ENCODE measurements at places on chromosomes 12 and 14.

GRCh38 chr14:100665511-100666032 is 61.1 kb upstream of the DLK1 start:
- DNase-seq: no peak

- DNase-seq: no peak
These were observed 190.7 kb downstream of the MON2 start for GRCh38 chr12:62657363-62657632.

DNA sequence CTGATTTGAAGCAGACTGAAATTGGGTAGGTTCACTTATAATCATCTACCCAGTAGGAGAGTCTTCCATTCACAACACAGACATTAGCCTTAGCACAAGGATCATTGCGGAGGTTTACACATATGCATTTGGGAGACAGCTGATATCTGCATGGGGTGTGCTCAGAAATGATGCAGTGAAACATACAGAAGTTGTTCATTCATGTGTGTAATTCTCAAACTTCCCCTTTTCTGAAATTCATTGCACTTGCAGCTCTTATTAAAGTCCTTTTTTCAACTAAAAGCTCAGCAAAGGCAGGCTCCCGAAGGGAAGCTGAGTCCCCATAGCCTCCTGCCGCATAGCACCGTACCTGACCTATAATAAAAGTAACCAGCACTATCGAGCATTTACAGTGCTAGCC is 218.3 kb upstream of the CRY1 start:
- no peak for DNase-seq

DNA sequence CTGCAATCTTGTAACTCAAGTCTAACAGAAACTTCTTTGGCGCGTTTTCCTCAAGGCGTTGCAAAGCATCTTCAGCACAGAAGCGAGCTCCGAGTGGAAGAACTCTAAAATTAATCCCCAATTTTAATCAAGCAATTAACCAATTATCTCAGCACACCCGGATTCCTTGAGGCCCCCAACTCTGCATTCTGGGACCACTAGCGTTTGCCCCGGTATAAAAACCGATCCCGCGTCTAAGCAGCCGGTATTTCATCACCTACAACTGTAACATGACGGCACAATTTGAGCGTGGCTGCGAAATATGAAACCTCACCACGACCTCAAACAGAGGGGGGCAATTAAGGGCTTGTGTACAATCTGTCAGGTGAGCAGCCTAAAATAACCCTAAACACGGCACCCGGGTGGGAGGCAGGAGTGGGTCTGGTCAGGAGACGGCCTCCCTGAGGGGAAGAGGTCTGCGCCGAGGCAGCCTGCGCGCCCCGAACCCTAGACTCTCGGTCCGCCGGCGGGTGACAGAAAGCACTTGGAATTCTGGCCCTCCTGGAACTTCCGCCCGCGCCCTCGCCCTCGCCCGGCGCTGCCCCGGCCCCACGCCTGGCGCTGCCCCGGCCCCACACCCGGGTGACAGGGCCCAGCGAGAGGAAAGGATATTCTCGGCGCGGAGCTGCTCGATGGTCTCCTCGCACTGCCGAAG is 594 bp downstream of the ZCCHC8 start:
- DNase-seq: no peak

DNA sequence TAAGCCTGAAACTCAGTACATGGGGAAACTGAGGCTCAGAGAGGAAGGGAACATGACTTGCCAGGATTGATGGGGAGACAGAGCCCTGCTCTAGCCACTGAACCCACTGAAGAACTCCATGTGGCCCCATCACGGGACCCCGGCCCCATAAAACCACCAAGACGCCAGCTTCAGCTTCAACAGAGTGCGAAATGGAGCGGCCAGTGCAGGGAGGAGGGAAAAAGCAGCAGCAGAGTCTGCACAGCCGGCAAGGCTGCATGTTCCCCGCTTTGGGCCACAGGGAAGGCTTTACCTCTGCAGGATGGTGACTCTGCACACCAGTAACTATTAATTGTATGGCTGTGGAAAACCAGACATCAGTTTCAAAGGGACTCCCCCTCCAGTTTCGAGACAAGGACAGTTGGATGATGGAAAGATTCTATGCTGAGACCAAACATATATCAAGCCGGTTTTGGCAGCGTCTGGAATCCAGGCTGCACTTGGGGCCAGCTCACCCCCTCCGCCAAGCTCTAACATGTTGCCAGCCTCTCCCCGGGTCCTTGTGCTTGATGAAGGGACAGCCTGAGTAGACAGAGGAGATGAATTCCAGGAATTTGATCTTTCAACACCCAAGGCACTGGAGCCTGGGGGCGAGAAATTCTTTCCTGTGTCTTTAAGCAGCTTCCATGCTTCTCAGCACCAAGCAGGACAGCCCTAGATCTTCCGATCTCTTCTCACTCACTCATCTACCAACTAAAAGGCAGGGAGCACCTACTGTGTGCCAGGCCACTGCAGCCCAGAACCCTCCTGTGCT is 55.7 kb upstream of the BCL11B start:
- no peak for DNase-seq

DNA sequence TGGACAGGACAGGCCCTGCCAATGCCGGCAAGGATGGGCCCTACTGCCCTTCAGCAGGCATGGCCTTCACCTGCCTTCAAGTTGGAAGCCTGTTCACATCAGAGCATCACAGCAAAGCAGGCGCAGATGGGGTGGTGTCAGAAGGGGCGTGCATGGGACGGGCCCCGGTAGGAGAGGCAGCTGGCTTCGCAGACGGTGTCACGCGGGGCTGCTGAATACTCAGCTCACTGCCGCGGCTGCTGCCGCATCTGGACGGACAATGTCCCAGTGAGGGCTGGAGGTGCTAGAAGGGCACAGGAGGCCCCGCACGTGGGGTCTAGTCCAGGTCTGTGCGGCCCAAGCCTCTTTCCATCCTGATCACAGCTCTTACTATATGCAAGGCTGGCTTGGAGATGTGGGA is 42.1 kb downstream of the LRCOL1 start:
- no peak for DNase-seq

DNA sequence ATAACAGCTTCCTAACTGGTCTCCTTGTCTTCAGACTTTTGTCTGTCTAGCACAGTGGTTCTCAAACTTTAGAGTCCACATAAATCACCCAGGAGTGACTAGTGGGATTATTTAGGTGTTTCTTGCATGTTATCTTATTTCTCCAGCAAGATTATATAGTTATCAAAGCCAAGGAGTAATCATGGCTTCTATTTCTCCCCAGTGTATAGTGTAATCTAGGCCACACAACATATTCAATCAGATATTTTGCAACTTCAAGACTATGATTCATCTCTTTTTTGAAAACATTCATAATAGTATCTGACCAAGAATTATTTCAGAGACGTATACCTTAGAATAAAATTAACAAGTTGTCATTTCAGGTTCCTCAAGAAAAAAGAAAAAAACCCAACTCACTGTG is 131.9 kb downstream of the CEP83 start:
- DNase-seq: no peak

- DNase-seq: no peak
These were observed 377 bp upstream of the TIMELESS start for GRCh38 chr12:56449622-56449984.

- DNase-seq: no peak
These were observed 23.8 kb upstream of the PPM1A start for GRCh38 chr14:60225265-60225664.

DNA sequence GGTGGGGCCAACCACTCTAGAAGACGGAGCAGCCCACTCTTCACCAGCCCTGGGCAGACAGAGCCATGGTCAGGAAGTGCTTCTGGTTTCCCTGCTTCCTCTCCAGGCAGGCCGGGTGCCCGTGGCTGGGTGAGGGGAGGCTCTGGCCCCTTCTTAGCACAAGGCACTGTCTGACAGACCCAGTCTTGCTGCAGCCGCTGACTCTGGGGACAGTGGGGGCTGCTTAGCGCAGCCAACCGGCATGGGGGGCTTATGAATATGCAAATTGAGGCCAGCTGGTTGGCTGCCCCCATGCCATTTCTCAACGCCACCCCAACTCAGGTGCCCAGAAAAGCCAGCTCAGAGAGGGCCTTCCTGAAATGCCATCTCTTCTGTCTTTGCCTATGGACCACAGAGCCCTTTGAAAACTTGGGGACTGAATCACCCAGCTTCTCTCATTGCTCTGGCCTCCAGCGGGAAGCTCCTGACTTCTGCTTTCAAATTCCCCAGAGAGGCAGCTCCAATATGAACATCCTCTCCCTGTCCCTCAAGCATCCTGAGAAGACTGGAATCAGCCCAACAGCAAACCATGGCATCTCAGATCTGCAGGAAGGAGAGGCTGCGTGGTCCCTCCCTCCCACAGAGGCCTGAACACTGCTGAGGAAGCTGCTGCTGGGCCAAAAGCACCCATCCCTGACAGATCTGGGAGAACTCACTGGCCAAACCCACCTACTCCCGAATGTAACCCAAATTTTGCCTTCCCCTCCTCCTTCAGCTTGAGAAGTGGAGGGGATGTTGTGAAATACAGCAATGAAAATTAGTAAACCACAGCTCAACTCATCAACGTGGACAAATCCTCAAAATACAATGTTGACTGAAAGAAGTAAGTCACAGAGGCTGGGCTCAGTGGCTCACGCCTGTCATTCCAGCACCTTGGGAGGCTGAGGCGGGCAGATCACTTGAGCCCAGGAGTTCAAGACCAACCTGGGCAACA is at the start of gene PROX2:
Gene PROX2 (minus strand): TSS at position 205 of the 973 bp plus-strand sequence. CDS start 12,311 bp downstream, outside the sequence.
- no peak for DNase-seq

DNA sequence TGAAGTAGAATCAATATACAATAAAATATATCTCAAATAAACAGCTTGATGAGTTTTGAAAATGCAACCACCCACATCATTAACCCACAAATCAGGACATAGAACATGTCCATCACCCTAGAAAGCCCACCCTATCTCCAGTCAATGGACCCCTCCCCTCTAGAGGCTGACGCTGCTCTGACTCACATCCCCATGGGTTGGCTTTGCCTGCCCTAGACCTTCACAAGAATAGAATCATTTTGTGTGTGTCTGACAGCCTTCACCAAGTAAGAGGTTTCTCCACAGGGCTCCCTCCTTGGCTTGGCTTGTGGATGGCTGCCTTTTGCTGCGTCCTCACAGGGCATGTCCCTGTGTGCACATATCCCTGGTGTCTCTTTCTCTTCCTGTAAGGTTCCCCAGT is 250.2 kb upstream of the RTL1 start:
- DNase-seq: no peak

DNA sequence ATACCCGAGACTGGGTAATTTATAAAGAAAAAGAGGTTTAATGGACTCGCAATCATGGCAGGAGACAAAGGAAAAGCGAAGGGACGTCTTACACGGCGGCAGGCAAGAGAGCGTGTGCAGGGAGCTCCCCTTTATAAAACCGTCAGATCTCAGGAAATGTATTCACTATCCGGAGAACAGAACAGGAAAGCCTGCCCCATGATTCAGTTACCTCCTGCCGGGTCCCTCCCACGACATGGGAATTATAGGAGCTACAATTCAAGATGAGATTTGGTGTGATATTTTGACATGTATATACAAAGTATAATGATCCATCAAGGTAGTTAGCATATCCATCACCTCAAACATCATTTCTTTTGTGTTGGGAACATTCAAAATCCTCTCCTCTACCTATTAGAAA is 2.3 kb upstream of the CDCA4 start:
- no peak for DNase-seq

DNA sequence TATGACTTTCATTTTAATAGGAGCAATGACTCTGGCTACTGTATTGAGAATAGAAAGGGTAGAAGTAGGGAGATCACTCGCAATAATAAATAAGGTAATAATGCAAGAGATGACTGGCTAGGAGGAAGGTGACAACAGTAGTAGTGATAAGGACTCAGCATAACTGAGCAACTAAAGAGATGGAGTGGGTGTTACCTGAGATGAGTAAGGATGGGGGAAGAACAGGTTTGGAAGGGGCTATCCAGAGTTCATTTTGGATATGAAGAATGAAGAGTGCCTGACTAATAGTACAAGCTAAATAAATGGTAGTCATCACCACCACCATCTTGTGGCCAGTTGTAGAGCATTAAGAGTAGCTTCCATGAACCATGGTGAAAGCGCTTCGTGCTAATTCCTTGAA is 101.1 kb downstream of the RPS6KA5 start:
- DNase-seq: no peak

- no peak for DNase-seq
These were observed 47.4 kb downstream of the SUSD6 start for GRCh38 chr14:69658664-69659261.

- no peak for DNase-seq
These were observed 211.5 kb downstream of the PRKD1 start for GRCh38 chr14:29716150-29716549.

DNA sequence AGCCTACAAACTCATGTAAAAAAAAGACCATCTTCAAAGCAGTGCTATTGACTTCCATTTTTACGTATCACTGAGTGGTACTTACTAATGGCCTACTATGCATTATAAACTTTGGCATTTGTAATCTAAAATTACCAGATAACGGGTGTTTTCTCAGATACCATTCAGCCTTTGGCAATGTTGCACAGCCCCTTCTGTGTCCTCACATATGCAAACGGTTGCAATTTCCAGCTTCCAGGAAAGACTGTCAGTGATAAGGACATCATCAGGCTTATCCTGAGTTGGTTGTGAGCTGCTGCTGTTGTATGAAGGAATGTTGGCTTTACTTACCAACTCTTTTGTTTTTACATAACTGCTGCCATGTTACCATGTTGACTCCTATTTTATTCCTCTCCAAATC is 1.6 kb upstream of the SLC6A13 start:
- DNase-seq: no peak

DNA sequence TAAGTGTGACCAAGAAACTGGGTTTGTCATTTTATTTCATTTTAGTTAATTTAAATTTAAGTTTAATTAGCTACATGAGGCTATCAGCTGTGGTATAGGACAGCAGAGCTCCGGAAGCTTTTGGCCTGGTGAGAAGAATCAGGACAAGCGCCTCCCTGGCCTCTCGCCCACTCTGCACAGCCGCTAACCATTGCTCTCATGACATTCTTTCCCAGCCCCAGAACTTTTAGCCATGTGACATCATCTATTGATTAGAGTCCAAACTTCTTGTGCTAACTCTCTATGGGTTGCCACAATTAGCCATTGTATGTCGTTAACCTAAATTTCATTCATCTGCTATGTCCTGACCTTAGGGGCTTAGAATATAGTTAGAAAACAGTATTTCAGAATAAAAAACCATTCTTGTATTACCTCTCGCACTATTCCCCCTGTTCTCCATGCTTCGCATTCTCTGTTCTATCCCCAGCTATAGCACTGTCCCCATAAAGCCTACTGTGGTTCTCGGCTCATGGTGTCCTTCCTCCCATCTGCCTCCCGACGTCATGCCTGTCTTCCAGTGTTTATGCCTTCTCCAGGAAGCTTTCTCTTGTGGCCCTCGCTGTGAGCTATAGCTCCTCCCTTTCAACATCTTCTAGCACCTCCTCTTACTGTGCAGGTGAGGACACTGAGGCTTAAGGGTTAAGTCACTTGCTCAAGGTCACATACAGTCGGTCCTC is 23.5 kb downstream of the SSH1 start:
- DNase-seq: no peak

DNA sequence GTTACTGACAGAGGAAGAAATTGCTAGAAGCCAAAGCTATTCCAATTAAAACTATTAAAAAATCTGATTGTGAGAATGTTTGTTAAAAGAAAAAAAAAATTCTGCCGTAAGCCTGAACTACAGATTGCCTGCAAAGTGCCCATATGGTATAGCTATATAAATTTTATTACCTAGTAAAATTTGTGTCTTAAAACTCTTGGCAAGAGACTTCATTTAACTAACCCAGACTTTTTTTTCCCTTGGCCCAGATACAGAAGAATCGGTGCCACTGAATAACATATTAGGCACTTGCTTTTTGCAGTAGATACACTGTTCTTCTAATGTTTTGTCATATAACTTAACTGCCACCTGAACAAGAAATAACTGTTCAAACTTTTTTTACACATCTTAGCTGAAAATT is 125.5 kb downstream of the RPS29 start:
- no peak for DNase-seq

Measured in D721Med (cell line).